Right lung (tissue), 10 donors: ENCODE measurements at places on chromosomes 16 and 17. TPM values are rescaled to one million over a fixed set of nuclear protein-coding genes. Genes with fewer than 3 reads are reported as not detected.
A peak's percentile ranks its signal among the peaks of the same experiment; 100 is the strongest.

- DNase-seq: no peak
Measured at GRCh38 chr17:27756467-27757371, 43.6 kb downstream of the NOS2 start.

GRCh38 chr16:51112323-51112722 lies 38.7 kb downstream of the SALL1 start:
- no peak for DNase-seq

TEX19 gene
- not detected for polyA plus RNA-seq

GRCh38 chr16:68503334-68503733 lies 35.8 kb upstream of the ZFP90 start:
- no peak for DNase-seq

DNA sequence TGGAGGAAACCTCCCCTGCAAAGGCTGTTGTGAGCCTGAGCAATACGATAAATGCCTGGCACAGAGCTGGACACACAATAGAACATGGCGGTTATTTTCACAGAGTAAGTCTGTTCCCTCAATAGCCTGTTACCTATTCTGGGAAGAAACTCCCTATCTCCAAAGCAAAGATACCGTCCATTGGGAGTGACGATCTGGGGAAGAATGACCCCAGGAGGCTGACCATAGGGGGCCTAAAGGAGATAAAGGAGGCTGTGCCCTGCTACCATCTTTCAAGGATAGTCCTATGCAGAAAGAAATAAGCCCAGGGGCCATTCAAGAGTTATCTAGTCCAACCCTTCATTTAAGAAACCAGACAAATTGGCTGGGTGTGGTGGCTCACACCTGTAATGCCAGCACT lies 4.1 kb upstream of the AXIN2 start:
- DNase-seq: no peak

- no peak for DNase-seq
Measured at GRCh38 chr17:79803421-79803996, 6.6 kb upstream of the CBX8 start.

- DNase-seq: peak; percentile 97
Measured at GRCh38 chr16:69565671-69566239, at the start of gene NFAT5. NFAT5 (plus strand) TSS chr16:69565966; CDS start chr16:69566302, 336 bp downstream.

DNA sequence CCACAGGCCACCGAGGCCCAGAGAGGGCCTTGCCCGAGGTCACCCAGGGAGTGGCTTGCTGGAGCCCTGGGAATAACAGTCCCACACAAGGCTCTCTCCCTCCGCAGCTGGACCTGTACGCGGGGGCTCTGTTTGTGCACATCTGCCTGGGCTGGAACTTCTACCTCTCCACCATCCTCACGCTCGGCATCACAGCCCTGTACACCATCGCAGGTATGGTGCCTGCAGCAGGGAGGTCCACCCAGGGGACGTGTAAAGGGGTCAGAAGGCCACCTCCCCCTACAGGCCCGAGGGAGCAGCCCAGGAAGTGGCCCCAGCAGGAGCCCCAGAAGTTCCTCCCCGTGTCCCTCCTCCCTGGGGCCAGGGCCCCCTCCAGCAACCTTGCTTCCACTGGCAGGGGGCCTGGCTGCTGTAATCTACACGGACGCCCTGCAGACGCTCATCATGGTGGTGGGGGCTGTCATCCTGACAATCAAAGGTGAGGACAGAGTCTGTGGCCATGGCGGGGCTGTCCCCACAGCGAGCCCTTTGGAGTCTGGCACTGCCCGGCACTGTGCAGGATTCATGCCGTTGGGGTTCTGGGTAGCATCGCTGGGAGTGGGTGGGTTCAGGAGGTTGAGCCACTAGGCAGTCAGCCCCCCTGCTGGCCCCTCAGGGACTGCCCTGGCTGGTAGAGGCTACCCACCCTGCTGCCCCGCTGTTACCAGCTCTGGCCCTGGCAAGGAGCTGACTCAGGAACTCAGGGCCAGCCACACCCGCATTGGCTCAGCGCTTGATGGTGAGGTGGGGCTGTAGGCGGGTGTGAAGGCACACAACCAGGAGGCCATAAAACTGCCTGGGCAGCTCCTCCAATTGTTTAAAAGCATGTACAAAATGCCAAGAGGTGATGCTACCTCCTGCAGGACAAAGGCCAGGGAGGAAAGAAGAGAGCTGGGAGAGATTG lies 17.3 kb downstream of the SLC5A10 start:
- no peak for DNase-seq

HOXB5 gene
- polyA plus RNA-seq: 34.6 TPM

DNA sequence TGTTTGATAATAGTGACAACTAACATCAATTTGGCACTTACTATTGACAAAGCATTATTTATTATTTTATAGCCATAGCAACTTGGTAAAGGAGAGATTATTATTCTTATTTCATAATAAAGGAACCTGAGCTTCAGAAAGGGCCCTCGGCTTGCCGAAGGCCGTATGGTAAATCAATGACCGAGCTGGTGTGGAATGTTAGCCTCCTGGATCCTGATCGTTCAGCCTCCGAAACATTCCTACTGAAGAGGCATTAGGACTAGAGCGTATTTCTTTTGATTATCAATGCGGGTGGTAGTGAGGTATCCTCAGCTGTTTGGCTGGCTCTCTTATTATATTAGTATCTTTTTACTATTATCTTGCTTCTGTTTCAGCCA lies 199.3 kb upstream of the TBX2 start:
- DNase-seq: no peak

DNA sequence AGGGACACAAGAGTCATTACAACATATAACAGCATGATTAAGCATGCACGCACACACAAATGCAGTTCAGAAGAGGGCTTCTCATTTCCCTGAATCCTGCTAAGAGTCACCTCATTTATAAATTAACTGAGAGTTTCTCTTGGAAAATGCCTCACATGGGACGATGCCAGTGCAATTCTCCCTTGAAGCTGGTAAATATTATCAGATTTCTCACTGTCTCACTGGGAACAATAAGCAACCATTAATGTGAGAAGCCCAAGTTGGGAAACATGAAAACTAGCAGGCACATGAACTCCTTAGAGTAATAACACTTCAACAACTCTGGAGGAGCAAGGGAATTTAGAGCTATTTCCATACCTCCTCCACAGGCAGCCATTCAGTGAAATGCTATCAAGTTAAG lies 26.4 kb downstream of the SETD6 start:
- DNase-seq: no peak

HOXB8 gene
- polyA plus RNA-seq: 0.60 TPM

- DNase-seq: peak; percentile 70
Measured at GRCh38 chr16:67216612-67217490, 10.1 kb upstream of the TMEM208 start.

ARL4D gene
- 9.5 TPM for polyA plus RNA-seq

NECAB2 gene
- polyA plus RNA-seq: 0.54 TPM

DNA sequence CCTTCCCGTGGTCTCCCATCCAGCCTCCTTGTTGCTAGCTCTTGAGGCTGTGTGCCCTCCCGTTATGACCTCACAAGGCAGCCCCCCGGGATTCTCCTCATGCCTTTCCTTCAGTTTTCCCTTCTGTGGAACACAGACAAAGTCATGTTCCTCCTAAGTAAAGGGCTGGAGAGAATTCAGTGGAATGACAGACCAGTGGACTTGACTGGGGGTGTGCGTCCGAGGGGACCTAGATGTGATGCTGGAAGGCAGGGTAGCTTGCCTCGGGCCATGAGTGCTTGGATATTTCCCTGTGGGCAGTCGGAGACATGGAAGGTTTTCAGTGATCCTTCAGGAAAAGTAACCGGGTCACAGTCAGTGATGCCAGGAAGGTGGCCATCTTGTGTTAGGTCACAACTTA lies 240.9 kb downstream of the CCDC182 start:
- no peak for DNase-seq

GRCh38 chr17:27430882-27431491 lies 25.3 kb upstream of the KSR1 start:
- no peak for DNase-seq

ZCCHC14 gene
- 29.2 TPM for polyA plus RNA-seq

DNA sequence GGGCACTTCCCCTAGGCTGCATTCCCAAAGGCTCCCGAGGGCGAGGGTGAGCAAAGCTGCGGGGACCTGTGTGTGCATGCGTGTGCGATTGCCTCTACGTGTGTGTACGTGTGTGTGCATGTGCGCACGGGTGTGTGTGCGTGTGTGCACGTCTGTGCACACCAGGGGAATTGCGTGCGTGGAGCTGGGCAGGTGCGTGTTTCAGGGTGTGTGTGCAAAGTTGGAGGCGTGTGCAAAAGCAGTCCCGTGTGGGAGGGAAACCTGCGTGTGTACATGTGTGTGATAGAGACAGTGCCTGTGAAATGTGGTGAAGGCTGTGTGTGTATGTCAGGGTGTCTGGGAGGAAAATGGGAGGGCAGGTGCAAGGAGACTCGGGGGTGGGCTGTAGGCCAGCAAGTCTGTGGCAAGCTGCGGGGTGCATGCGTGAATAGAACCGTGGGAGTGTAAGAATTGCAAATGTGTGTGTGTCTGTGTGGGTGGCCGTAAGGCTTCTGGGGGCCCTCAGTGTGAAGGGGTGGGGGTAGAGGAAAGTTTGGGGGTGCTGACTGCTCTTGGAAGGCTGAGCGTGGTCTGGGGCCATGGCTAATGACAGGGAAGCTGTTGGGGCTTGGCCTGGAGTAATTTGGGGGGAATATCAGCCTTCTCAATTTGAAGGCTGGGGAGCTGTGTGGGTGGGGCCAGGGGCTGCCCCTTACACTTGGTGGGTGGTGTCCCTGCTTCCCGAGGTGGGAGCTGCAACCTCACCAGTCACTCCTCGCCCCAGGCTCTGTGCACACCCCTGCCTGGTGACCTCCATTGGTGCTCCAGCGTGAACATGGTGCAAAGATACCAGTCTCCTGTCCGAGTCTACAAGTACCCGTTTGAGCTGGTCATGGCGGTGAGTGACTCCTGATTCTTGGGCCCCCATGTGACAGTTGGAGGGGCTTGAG lies 644 bp downstream of the SEC14L5 start:
- DNase-seq: no peak

GRCh38 chr16:47928008-47928407 lies 227.8 kb downstream of the ABCC12 start:
- DNase-seq: no peak

DNA sequence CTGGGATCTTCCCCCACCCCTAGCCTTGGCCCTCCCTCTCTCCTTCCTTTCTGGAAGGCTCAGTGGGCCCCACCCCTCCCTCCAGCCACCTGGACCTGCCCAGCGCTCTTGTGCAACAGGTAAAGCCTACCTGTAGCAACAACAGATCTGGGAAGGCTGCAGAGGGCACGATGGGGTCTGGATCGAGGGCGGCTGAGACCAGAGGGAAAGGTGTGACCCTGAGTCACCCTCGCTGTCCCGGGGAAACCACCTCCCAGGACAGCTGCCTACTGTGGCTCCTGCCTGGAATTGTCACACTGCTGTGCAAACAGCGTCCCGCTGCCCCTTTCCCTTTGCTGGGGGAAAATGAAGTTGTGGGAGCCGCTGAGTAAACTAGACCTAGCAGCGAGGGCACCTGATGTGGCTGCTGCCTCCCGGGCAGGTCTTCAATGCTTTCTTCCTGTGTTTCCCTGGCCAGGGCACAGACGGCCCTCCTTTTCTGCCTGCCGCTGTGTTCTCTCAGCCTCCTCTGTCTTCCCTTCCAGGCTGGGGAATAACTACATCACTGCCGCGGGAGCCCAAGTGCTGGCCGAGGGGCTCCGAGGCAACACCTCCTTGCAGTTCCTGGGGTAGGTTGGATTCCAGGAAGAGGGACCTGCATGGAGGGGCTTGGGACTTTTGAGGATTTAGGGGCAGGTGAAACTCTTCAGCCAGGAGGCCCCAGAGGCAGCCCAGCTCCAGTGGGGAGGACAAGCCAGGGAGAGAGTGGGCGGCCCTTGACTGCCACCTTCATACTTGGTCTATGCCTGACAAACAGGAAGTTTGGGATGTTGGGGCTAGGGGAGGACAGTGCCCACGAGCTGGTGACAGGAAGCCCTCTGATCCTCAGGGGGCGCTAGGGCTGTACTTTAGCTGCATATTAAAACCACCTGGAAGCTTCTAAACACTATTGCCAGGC lies 22.2 kb upstream of the CYLD start:
- DNase-seq: no peak

GRCh38 chr17:38877130-38877851 lies 7.4 kb downstream of the LASP1 start:
- DNase-seq: no peak

TEKT5 gene
- polyA plus RNA-seq: 0.44 TPM

FAM20A gene
- 5.1 TPM for polyA plus RNA-seq

VMP1 gene
- polyA plus RNA-seq: 112 TPM

GRCh38 chr17:22570144-22570845 lies 878.0 kb downstream of the KCNJ18 start:
- no peak for DNase-seq

DNA sequence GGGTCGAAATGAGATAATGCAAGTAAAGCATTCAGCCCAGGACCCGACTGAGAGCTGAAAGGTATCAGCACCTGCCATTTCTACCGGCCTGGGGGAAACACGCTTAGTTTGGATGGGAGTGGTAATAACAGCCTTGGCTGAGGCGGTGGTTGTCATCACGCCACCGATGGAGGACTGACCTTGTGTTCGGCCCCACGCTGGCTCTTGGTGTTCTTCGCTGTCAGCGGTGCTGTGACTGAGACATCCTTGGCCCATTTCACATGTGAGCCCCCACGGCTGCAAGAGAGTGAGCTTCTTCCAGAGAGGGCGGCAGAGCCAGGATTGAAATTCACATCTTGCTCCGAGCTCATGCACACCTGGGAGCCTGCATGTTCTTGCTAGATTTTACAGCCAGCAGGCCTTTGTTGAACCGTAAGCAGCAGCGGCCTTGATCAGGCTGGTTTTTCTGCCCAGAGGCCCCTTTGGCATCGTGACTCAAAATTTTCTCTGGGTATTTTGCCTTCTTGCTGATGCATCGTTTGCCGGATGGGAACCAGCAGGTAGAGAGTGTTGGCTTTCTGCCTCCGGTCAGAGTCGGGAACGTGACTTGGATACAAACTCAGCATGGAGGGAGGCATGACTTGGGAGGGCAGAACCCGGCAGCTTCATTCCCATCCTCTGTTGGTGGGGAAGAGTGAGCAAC lies 341.5 kb downstream of the SNX29 start:
- DNase-seq: no peak

CDYL2 gene
- 5.3 TPM for polyA plus RNA-seq

- no peak for DNase-seq
Measured at GRCh38 chr16:24976971-24977677, 38.0 kb downstream of the ARHGAP17 start.

DNA sequence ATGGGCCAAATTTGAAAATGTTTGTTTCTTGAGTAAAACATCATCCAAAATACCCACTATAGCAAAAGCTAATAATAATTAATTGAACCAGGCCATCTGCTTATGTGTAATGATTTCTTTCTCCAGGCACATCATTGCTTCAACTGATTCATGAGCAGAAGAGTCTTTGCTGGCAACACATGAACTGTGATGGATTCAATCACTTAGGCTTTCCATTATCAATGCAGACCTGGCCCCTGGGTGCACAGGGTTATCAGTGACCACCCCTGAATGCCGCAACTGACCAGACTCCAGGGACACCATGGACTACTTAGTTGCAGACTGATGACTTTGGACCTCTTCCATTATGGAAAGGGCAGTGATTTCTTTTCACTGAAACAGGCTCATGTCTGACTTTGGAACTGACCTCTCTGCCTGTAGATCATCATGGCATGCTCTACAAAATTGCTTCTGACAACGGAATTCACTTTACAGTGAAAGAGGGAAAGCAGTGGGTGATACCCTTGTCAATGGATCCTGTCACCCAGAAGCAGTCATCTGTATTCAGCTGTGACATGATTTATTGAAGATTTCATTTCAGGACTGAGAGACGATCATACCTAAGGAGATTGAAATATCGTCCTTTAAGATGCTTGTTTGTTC lies 448.8 kb downstream of the SLC39A11 start:
- DNase-seq: no peak
